Fibroblast of lung (primary cell): ENCODE measurements at places on chromosomes 12 and 14. TPM values are rescaled to one million over a fixed set of nuclear protein-coding genes. Genes with fewer than 3 reads are reported as not detected.

- no peak for DNase-seq
Observed at GRCh38 chr14:88901189-88901588, 76.7 kb downstream of the TTC8 start.

DNA sequence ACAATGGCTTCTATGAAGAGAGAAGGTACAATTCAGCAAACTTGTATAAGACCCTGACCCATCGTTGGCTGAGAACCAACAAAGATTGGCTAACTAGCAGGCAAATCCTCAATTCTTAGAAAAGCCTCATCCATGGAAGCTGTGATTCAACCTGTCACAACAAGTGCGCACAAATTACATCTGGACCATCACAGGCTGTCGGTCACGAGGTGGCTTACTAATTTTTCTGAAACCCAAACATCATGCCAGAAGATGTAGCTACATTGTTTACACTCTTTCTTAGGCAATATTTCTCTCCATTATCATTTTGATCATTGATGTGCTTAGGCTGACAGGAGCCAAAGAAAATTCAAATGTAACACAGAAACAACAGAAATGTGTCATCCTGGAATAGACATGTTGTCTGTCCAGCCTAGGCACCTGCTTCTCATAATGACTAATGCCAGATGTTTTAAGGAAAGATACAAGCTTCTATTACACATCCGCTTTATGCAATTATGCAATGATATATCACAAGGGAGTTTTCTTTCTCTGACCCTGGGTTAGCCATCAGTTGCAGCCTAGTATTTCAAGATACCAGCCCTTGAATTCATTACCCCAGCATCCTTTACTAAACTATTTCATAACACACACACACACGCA, 92.9 kb upstream of the DIO2 start:
- no peak for DNase-seq

OR6C74 gene
- not detected in 2 replicates for total RNA-seq

BMAL2 gene
- 23.9 and 44.9 TPM in 2 replicates for total RNA-seq
